HAP-1 (cell line): ENCODE measurements at places on chromosomes 12 and 14.
A peak's percentile ranks its signal among the peaks of the same experiment; 100 is the strongest.

GRCh38 chr12:124554429-124555029 is 12.9 kb downstream of the NCOR2 start:
- DNase-seq, result no peak

GRCh38 chr14:95140060-95140858 is 17.1 kb downstream of the DICER1 start:
- DNase-seq, result peak; percentile 40

GRCh38 chr12:40106655-40107054 is 774 bp upstream of the SLC2A13 start:
- no peak for DNase-seq

GRCh38 chr12:75751769-75752471 is 240.5 kb upstream of the KRR1 start:
- no peak for DNase-seq

- no peak for DNase-seq
Measured at GRCh38 chr14:94538070-94538740, 23.0 kb upstream of the SERPINA4 start.

- DNase-seq, result no peak
Measured at GRCh38 chr12:50110762-50111351, 1.2 kb upstream of the COX14 start.
